ENCODE measurements at places on chromosomes 7 and 10.

DNA sequence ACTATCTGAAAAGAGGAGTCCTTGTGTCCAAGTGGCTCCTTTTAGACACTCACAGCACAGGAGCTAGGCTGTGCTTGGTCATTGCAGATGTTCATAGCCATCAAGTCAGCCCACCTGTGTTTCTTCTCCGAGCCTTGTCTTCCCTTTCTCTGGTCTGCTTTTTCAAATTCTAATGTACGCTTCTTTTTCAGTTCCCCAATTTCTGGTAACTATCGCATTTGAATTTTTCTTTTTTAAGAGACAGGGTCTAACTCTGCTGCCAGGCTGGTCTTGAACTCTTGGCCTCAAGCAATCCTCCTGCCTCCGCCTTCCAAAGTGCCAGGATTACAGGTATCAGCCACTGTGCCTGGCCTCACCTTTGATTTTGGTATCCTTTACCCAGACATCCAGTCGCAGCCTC is 18.9 kb downstream of the APBB1IP start:
- no peak for DNase-seq

GRCh38 chr10:60107308-60107976 is 201.1 kb upstream of the CCDC6 start:
- DNase-seq, result no peak

- DNase-seq, result no peak
Measured at GRCh38 chr10:111599943-111600342, 523.1 kb downstream of the ADRA2A start.

- no peak for DNase-seq
Measured at GRCh38 chr10:102718220-102718619, 3.8 kb downstream of the SFXN2 start.

DNA sequence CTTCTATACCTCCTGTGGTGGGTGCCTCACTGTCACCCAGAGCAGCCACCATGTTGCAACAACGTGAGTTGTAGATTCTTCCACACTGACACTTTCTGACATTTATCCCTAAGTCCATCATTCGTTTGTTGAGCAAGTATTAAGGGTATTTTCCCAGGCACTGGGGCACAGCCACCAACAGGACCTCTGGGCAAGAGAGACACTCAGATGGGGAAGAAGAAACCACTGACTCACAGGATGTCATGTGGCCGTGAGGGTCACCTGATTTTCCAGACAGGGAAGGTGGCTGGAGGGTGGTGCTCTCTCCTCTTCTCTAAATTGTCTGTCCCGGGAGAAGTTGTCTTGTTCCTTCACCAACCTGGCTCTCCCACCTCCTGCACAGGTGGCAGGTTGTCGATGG is 51.7 kb upstream of the PPIF start:
- no peak for DNase-seq

DNA sequence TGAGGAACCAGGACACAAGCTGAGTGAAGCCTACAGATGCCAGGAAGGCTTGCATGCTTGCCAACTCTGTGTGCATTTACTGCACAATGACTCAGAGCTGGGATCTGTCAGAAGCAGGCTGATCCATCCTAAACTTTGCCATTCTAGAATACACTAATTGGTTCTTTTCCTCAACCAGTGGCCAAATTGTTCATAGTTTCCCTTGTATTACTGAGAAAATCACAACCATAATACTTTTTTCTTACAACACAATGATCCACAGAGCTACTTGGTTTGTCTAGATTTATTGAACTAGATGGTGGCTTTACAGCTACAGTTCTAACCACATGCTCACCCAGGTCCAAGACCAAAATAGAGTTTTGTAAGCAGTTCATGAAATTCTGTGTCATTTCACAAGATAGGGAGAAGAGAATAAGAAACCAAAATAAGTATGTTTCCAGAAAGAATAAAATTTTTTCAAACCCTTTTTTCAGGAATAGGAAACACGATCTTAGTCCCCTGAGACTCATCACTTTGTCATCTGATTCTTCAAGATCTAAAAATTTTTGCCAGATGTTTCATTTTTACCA is 21.0 kb upstream of the LRRC17 start:
- DNase-seq, result no peak

DNA sequence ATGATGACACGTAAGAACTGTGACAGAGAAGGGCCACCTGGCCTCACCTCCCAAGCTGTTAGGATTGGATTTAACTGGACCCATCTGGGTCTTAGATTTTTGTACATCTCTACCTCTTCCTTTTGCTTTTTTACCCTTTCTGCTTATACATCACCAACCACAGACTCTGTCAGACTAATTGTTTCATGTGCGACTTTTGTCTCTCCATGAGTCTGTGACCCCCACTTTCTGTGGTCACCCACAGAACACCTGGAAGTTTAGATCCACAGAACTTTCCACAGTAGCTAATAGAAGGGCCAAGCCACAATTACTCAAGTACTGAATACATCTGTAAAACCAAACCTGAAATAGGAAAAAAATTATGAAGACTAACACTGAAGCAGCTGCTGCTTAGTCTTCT is 23.1 kb downstream of the SEC31B start:
- DNase-seq, result no peak

GRCh38 chr7:50534690-50535290 is 30.4 kb downstream of the DDC start:
- DNase-seq, result no peak

- no peak for DNase-seq
Measured at GRCh38 chr10:78000956-78001472, 28.3 kb downstream of the POLR3A start.

GRCh38 chr7:102988631-102989560 is 76.1 kb downstream of the LRRC17 start:
- no peak for DNase-seq

DNA sequence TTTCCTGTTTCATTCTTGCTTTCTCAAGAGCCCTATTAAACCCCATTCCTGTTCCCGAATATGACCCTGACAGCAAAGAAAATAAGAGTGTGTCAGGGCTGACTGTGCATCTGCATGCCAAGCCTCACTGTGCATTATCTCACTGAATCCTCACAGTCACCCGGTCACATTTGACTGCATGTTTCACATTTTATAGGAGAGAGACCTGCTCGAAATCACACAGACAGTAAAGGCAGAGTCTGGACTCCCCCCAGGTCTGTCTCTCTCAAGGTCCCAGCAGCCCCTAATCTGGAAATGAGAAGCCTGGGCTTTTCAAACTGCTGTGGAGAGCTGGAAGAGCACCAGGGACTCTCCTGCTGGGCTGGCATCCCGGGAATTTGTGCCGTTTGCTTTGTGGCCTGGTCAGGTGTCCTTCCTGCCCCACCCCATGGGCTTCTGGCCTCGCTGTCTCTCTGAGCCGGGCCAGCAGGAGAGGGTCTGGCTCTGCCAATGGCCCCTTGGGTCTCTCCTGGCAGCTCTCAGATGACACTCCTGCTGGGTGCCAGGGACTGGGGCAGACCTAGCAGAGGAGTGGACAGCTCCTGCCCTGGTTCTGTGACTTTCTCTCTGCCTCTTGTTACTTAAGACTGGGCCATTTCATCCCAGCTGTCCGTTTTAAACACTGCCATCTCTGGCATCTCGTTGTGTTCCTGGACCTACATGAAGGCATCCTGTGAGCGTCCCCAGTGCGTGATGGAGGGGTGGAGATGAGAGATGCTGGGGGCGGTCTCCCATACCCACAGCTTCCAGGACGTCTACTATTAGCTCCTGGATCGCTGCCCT is 173.6 kb downstream of the ARHGAP12 start:
- DNase-seq, result no peak

DNA sequence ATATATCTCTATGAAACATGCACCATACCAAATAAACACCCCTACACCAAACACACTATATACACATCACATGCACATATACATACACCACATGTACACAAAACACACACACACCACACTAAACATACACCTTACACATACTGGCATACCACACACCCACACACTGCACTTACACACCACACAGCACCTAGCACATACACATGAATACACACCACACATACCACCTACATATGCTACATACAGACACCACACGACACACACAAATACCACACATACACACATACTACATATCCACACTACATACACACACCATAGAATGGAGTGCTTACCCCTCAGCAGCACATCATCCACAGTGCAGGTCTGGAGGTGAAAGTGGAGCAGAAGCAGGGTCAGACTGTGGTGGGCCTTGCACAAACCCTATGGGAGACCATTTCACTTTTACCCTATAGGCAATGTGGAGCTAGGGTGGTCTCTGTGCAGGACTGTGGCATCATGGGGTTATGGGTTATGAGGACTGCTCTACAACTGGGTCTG is 64.6 kb downstream of the WDFY4 start:
- no peak for DNase-seq

DNA sequence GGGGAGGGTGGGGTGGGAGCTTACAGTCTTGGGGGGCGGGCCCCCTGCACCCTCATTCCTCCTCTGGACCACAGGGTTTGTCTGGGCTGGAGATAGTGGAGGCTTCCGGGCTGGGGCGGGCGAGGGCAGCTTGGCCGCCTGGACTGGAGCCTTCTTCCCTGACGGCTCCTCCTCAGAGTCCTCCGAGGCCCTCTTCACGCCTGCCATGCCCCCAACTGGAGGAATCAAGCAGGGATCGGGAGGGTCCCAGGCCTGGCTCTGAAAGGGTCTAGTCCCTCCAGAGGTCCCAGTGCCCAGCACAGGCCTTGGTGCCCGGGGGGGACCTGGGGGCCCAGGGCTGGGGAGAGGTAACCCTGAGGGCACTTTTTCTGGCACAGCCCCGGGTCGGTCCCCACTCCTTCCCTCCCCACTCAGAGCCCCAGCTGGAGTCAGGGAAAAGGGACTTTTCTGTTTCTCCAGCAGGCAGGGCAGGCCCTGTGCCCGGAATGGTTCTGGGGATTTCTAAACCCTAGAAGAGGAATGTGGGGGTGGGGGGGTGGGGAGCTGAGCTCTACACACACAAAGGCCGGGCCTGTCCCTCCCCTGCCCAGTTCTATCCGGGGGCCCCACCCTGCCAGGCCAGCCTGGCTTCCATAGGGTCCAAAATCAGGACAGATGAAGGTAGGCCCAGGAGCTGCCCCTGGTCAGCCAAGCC is 11.6 kb downstream of the MICALL2 start:
- DNase-seq, result no peak

DNA sequence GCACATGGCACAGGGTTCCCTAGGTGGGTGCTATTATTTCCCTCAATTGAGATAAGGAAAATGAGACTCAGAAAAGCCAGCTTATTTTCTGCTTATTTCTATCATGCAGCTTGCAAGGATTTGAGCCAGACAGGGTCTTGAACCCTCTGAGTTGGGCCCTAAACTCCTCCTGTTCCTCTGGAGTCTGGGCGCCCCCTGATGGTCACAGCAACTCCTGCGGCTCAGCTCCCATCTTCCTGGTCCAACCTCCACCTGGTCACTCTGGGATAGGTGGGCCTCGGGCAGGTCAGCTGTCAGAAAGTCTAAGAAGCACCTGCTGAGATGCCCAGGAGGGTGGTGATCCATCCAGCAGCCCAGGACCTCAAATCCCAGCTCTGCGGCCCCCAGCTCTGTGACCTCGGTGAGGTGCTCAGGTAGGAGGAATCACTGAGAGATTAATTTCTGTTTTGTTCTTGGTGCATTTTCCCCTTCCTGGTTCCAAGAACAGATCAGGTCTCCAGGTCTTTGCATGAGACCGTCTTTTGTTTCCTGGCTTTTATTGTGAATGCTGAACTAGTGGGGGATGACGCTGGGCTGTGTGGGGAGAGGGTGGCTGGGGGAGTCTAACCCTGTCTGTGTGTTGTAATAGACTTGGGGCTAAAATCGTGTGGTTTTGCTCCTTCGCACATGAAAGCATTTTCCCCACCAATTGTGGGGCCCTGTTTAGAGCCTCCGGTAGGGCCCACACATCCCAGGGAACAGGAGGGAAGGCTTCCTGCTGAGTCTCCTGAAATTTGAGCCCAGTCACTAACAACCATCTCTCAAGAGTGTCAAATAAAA is 32.8 kb downstream of the TMEM130 start:
- DNase-seq, result no peak

DNA sequence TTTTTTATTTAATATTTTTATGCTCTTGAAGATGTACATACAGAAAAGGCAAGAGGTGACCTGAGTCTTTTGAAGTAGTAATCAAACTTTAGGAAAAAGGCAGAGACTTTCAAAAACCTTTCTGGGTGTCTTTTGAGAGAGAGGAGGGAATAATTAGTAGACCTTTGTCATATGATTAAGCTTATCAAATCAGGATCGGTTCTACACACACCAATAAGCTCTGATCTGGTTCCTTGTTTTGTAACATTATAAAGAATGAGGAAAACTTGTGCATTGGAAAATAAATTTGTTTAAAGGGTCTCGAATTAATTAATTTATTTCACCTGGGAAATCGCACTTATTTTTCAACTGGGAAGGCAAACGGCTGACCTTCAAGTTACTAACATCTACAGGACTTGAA is 11.9 kb downstream of the TWIST1 start:
- no peak for DNase-seq

GRCh38 chr7:2082139-2082998 is 150.4 kb downstream of the MAD1L1 start:
- DNase-seq, result no peak

DNA sequence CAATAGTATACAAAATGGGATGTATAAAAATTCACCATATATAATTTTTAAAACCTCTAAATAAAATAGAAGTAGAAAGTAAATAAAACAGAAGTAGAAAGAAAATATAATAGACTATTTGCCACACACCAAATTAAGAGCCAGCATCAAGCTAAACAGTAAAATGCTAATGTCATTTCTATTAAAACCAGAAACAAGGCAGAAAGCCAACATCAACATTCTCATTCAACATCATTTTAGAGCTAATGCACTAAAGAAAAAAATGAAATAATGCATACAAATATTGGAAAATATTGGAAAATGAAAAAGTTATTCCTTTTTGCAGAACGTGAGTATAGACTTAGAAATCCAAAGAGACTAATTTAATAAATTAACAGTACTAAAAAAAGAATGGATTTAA is 23.4 kb upstream of the RELN start:
- DNase-seq, result no peak

- DNase-seq, result no peak
Measured at GRCh38 chr7:148218603-148219002, 372.0 kb upstream of the C7orf33 start.

- no peak for DNase-seq
Measured at GRCh38 chr7:21013765-21014539, 227.3 kb upstream of the SP8 start.

DNA sequence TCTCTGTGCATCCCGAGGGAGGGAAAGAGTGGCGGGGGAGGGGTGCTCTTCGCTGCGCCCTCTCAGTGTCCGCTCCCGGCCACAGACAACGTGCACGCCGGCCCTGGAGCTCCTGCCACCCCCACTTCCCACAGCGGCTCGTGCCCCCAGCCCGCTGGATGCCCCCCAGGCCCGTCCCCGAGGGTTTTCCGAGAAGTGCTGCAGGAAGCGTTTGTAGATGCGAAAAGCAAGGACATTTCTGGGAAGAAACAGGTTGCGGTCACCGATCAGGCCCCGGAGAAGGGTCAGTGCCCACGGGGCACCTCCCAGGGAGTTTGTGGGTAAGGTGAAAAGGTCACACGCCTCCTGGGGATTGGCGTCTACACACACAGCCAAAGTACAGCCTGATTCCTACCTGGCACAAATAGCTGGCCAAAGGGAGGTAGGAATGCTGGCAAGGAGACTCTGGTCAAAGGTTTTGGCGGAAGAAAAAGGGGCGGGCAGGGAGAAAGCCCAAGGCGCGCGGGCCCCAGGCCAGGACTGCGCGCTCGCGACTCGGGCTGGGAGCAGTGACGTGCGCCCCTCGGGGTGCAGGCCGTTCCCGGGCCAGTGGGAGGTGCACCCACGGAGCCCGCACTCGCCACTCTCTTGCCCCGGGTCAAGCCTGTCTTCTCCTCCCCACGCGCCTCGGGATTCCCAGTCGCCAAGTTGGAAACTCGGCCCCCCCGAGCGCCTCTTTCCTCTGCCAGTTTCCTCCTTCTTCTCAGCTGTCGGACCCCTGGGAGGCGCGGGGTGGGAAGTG is 1.5 kb upstream of the NRP1 start:
- DNase-seq, result no peak

- no peak for DNase-seq
Measured at GRCh38 chr7:2353113-2353935, 1.3 kb upstream of the EIF3B start.

Data from effector memory CD4-positive, alpha-beta T cell (primary cell).